Stimulated activated CD4-positive, alpha-beta T cell treated with anti-CD3 and anti-CD28 coated beads, TNF-alpha, amount 100 ng/mL, for 48 hours (primary cell): ENCODE measurements at places on chromosomes 16 and 17.

GRCh38 chr16:67741118-67741517, 22.0 kb upstream of the GFOD2 start:
- DNase-seq: no peak

DNA sequence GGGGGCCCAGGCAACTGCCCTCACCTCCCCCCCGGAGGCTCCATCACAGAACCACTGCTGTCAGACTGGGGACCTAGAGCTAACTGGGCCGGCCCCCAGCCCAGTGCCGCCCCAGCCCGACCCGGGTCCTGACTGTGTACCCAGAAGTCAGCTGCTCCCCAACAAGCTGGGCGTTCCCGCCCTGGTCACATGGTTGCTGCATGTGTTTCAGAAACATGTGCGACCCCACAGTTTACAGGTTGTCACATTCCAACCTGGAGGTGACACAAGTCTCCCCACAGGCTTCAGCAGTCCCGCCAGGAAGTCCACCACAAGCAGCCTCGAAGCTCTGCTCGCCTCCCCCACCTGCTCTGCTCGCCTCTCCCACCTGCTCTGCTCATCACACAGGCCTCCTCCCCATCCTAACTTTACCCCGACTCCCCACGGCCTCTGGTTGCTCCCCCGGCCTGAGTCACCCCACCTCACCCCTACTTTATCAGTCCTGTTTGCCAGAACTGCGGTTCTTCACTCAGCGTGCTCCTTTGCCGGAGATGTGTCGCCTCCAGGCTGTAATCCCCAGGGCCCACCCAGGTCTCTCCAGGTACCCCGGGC, 968 bp downstream of the MRPL28 start:
- no peak for DNase-seq

DNA sequence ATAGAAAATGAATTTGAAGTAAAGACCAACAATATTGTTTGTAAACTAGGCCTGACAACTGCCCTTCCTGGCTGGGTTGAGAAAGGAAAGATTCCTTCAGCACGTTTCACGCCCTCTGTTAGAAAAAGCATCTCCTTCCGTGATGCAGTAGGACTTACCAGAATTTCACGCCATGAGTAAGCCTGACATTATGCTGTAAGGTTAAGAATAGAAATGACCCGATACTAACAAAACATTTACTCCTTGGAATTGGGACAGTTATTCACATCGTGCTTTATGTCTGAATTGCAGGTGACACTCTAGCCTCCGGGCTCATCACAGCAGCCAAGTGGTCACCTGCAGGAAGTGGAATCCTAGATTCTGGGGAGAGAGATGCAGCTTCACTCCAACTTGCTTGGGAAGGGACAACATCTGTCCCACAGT, 17.5 kb downstream of the MARCHF10 start:
- no peak for DNase-seq

DNA sequence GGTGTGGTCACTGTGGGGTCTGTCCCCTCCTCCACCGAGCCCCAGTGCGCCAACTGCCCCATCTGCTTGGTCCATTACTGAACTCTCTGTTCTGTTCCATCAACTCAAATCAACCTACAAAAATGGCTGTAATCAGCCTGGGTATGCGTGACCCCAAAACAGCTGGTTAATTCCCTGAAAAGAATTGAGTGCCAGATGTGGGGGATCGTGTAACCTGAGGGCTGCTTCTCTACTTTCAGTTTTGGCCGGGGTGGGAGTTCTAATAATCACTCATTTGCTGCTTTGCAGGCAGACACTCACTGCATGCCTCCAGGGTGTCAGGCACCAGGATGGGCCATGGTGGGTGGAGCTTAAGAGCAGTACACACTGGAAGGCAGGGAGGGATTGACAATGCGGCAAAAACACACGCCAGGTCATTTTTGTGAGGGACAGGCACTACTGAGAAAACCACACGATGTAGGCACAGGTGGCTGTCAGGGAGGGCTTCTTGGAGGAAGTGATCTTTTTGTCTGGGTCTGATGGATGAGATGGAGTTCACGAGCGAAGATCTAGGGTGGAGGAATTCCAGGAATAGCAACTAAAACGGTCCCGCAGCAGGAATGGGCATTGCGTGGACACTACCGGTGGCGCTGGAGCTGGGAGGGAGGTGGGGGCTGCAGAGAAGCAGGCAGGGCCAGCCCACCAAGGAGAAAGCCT, 30.4 kb upstream of the SSTR5 start:
- DNase-seq: no peak

DNA sequence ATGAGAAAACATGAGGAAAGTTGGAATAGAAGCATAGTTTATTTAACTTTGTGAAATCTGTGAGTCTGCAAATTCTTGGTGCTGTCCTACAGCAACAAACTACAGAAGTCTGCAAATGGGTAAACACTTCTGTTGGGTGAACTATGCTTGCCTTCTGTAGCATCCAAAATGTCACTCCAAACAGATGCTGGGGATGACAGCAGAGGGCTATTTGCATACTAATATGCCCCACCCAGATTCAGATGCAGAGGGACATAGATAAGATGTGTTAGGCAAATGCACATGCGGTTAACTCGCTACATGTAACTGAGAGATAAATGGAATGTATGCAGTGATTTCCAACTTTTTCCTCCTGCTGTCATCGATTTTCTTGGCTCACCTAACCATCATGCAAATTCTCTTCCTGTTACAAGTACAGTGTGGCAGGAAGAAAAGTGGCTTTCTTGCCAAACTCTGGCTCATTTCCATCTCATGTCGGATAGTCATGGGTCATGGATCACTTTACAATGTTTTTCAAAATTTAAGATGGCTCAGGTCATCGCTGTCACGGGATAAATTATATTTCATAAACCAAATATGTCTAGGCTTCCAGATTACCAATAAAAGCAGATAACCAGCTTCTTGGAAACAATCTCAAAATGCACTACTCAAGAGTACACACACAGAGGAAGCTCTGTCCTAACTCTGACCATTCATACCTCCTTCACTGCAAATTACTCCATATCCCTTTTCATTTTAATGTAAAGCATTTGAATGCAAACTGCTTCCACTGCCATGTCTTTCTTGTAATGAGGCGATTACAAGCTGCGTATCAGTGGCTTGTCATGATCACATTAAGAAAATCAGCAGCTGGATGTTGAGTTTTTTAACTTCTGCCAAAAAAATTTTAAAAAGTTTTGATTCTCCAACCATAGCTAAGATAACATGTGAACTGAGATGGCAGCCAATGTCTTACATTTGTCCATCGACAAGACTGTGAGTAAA, 47.7 kb downstream of the ADAMTS18 start:
- no peak for DNase-seq

GRCh38 chr16:74279805-74280204, 16.8 kb upstream of the PSMD7 start:
- no peak for DNase-seq

- DNase-seq: no peak
Observed at GRCh38 chr17:58413684-58414083, 3.6 kb downstream of the RNF43 start.

DNA sequence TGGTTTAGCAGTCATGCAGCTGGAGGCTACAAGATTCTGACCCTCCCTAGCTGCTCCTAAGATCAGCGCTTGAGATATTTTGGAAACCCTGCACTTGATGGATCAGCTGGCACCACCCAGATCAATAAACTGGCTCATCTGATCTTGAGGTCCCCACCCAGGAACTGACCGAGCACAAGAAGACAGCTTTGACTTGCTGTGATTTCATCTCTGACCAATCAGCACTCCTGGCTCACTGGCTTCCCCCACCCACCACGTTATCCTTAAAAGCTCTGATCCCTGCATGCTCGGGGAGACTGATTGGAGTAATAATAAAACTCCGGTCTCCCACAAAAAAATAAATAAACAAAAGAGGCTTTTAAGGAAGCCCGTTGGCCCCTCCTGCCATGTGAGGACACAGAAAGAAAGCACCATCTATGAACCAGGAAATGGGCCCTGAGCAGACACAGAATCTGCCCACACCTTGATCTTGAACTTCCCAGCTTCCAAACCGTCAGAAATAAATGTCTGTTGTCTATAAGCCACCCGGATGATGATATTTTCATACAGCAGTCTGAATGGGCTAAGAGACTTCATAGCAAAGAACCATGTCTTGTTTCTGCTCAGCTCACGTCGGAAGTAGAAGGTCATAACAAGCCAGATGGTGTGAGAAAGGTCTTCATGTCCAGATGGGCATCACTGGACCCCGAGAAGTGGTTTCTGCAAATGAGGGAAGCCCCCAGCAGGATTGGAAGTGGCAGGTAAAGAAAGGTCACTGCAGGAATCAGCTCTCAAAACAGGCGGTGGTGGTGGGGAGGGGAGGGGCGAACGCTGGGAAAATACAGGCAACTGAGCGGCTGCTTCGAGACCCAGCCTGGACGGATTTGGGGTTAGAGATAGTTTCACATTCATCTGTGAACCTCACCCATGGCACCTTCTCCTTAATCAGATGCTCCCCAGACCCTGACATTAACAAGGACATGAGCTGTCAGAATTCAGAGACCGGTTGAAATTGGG, 19.8 kb upstream of the RPH3AL start:
- no peak for DNase-seq

- no peak for DNase-seq
Observed at GRCh38 chr16:3780570-3780969, 63.2 kb upstream of the TRAP1 start.
